ENCODE measurements at places on chromosomes 6 and 20.

DNA sequence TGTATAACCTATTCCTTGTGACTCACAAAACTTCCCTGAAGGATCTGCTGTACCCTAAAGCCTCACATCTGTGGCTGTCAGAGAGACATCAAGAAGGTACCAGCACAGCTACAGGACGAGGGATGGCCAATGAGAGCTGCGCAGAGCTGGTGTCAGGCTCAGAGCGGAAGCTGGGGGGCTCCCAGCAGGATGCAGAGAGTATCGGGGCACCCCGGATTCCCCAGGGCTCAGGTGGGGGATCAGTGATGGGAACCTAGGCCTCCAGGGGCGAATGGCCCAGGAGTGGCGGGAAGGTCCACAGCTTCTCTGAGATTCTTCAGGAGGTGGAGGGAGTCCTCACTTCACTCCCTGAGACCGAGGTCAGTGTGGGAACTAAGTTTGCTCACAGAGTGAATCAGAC lies 30.9 kb upstream of the SMOC2 start:
- no peak for DNase-seq

DNA sequence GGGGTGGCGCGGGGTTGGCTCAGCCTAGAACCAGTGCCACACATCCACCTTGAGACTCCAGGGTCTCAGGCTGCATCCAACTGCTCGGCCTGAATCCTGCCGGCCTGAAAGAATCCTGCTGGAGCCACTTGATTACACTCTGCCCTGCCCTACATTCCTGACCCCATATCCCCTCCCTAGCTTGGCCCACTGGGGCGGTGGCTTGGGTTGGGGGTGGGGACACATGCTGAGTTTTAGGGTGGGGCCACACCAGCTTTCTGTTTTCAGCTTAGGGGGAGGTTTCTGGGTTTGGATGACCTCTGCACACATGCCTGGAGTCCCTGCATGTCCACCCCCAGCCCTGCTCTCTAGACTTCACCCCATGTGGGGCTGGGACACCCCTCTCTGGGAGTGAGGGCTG lies 6.8 kb downstream of the ITPR3 start:
- no peak for DNase-seq

DNA sequence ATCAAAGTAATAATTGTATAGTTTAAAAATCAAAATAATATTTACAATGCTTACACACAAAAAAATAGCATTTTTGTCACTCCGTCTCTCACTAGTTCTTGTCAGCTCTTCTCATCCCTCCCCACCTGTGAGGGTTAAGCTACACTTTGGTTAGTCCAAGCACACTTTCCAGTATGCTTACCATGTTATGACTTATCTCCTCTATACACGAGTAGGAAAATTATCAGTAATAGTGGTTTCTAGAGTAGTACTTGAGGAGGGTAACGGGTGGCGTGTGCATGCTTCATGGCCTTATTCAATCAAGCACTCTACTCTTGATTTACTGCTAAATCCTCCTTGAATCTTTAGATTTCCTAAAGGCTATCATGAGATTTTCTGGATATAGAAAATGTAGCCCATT lies 443.7 kb downstream of the UTRN start:
- DNase-seq: no peak

DNA sequence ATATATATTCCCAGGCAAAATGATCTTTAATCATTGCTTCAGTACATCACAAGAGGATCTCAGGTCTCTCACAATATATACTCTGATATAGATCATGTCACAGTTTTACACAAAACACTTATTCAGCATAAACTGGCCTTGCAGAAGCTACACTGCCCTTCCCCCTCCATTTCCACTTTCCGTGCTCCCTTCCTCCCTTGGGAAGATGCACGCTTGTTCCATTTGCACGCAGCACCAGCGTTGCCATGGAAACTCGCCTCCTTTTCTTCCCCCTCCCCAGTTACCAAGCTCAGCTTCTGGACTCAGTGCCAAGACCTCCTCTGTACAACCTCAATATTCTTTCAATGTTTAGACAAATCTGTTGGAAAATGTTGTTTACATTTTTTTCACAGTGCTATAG lies 154.6 kb downstream of the RFPL4B start:
- peak; percentile 38 for DNase-seq

DNA sequence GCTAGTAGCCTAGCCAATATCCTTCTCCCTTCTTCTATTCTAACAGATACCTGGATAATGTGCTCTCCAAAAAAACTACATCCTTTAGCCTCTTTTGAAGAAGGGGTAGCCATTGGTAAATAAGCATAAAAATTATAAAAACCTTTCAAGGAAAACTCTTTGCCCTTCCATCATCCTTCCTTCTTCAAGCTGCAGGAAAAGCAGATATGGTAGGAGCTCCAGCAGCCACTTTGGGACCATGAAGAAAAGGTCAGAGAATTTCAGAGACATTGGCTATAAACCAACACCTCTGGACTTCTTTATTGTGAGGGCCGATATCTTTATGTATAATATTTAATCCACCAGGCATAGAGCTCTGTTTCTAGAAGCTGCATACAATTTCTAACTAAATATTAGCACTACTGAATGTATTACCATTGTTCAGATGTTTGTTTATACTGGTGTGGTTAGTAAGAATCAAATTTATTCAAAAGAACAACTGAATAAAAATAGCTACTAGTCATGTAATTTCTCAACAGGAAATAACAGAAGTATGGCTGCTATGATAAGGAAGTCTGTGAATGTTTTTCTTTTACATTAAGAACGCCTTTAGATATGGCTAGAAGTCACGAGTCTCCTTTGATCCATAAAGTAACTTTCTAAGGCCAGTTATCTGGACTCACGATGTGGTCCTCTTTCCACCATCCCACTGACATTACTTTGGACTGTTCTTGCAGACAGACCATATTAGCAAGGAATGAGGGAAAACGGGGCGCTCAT lies 32.2 kb downstream of the MYLK4 start:
- DNase-seq: no peak

GRCh38 chr20:48763216-48763914 lies 64.4 kb downstream of the PREX1 start:
- DNase-seq: no peak

DNA sequence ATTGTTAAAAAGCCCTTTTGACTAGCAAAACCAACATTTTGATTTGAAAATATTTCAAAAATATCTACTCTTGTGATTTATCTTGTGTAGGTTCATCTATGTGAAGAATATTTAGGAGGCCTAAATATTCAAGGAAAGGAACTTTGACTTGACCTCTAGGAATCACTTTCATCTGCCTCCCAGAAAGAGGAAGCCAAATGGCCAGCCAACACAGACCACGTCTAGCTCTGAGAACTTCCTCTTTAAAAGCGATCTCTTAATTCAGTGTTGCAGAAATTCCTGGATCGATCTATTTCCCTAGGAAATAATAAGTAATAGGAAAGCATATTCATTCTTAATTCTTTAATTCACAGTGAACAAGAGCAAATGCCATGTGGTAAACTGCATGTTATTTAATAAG lies 9.6 kb upstream of the MOXD1 start:
- DNase-seq: no peak

- DNase-seq: no peak
Measured at GRCh38 chr20:23391707-23392310, 29.5 kb downstream of the NAPB start.

DNA sequence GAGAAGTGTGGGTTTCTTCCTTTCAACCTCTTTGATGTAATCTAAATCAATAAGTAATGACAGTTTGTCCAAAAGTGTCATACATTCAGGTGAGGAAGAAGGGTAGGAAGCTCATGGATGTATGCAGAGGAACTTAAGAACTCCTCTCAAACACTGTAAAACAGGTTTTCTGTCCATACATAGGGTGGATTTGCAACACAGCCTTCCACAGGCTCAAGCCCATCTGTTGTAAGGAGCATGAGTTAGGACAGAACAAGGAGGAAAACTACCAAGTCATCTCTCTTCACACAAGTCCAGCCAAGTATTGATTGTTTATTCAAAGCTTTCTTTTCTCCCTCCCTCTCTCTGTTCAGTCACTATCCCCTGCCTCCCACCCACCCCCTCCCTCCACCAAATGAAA lies 49.0 kb upstream of the CDYL start:
- DNase-seq: no peak

- no peak for DNase-seq
Measured at GRCh38 chr20:37455659-37456058, 65.4 kb upstream of the NNAT start.

DNA sequence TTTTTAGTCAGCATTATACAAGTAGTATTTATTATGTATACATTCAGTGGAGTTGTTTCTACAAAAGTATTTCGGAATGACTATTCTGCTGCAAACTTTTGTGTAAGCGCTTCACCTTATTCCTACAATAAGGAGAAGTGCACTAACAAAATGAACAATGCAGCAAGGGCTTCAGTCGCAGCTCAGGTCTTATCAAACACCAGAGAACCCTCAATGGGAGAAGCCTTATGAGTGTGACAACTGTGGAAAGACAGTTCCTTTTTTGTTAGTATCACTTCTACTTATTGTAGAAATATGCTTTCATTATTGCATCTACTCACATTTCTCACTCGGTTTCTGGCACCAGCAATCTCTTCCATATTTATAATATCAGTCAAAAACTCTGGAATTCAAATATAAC lies 18.8 kb downstream of the ZKSCAN3 start:
- DNase-seq: no peak

DNA sequence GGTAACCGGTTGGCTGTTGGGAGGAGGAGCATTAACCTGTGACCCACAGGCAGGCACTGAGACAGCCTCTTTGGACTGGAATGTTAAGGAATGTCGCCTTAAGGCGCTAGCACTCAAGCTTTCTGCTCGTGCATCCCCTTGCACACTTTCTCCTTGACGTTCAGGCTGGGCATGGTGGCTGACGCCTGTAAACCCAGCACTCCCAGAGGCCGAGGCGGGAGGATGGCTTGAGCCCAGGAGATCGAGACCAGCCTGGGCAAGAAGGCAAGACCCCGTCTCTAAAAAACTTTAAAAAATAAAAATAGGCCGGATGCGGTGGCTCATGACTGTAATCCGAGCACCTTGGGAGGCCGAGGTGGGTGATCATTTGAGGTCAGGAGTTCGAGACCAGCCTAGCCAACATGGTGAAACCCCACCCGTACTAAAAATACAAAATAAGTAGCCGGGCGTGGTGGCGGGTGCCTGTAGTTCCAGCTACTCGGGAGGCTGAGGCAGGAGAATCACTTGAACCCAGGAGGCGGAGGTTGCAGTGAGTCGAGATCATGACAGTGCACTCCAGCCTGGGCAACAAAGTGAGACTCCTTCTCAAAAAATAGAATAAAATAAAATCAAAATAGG lies 1.9 kb upstream of the GID8 start:
- no peak for DNase-seq

DNA sequence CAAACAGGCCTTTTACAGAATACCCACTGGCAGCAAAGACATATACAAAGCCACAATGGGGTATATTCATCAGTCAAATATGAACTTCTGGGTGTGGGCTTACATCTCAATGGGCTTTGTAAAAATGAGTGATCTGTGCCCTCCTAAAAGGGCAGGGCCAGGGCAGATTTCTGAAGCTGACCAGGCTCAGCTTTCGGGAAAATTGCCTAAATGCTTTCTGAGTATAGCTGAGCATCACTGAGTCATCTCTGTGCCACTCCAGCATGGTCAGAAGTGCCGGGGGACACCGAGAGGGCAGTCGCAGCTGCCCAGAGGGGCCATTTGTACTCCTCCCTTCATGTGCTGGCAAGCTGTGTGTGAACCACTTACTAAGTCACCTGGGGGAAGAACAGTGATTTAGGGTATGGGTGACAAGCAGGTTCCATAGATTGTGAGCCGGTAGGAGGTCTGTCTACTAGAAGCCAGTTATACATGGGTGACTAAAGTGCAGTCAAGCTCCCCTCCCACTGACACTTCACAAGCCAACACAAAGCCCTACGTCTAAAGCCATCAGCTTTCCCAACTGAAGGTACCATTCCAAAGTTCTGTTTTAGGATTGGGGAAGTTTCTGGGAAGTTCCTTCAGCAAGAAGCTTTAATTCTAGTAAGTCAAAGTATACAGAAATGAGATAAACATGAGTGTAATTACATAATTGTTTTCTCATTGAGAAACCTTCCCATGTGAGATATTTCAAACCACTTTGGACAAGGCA lies 147.6 kb upstream of the TAB2 start:
- DNase-seq: no peak

- no peak for DNase-seq
Measured at GRCh38 chr6:92586236-92586977, 833.0 kb downstream of the EPHA7 start.

GRCh38 chr6:98924647-98925046 lies 23.1 kb downstream of the FBXL4 start:
- no peak for DNase-seq

DNA sequence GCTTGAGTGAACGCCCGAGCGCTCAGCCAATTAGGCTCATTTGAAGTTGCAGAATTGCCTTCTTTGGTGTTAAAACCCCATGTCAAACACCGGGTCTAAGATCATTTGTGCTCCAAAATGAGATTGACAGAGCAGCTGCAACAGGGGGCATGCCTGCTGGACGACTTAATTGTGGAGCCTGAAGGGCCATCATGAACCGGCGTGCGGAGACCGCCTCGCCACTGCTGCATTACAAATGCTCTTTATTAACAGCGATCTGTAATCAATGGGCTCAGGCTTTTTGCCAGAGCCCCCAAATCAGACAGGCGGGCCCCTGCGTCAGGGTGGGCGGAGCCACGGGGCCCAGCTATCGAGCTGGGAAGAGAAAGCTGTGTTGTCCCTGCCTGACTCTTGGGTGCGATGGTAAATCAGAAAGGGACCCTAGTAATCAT lies 183.2 kb downstream of the SIM1 start:
- DNase-seq: no peak

DNA sequence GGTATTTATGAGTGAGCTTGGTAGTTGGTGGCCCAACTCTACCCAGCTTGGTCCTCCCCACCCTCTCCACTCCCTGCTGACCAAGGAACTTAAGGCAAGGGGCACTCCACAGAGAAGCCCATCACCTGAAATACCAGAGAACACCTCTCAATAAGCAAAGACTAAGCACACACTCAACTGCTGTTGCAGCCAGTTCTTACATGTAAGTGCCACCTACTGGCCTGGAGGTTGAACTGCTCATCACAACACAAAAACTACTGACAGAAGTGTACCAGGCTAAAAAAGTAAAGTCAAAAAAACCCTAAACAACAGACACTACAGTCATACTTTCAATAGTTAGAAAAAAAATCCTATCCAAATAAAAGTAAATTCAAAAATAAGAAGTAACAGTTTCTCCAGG lies 146.2 kb downstream of the FAM83B start:
- no peak for DNase-seq

- no peak for DNase-seq
Measured at GRCh38 chr20:51818479-51819008, 16.2 kb upstream of the SALL4 start.

GRCh38 chr6:116616737-116617053 lies 416 bp downstream of the RSPH4A start:
- DNase-seq: peak; percentile 38

- DNase-seq: no peak
Measured at GRCh38 chr6:106658469-106658868, 29.1 kb downstream of the QRSL1 start.

GRCh38 chr6:116662202-116662601 lies 6.4 kb downstream of the ZUP1 start:
- no peak for DNase-seq

- DNase-seq: peak; percentile 51
Measured at GRCh38 chr20:19758501-19759331, 658 bp downstream of the RIN2 start.

GRCh38 chr6:137160763-137161162 lies 12.7 kb downstream of the IL22RA2 start:
- DNase-seq: no peak

- no peak for DNase-seq
Measured at GRCh38 chr6:69680302-69680701, 116.5 kb downstream of the LMBRD1 start.
